ENCODE measurements at places on chromosomes 16 and 17.

GRCh38 chr16:4771646-4772045 is 4.7 kb upstream of the ZNF500 start:
- DNase-seq = no peak

GRCh38 chr16:48596326-48596725 is 13.7 kb downstream of the N4BP1 start:
- no peak for DNase-seq

DNA sequence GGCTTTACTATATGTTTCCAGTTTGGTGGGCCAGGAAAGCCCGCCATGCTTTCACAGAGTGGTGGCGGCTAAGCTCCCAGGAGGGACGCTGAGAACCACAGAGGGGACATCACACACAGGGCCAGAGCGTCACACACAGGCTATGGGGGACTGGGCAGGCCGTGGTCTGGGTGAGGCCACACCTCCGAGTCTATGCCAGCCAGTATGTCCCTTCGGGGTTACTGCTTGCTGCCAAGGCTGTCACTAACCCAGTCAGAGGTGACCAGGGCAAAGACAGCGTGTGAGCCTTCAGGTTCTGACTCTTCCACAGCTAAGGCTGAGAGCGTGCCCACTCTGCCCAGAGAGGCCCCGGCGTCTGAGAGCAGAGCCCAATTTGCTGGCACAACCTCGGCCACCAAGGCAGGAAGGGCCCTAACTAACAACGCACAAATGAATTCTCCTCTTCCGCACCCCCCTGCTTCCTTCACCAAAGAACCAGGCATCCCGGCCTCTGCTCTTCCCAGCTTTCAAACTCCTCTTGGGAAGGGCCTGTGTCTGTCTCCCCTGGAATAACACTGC is 2.9 kb downstream of the PLD6 start:
- no peak for DNase-seq

GRCh38 chr16:85648805-85649204 is 35.7 kb downstream of the GSE1 start:
- DNase-seq = no peak

DNA sequence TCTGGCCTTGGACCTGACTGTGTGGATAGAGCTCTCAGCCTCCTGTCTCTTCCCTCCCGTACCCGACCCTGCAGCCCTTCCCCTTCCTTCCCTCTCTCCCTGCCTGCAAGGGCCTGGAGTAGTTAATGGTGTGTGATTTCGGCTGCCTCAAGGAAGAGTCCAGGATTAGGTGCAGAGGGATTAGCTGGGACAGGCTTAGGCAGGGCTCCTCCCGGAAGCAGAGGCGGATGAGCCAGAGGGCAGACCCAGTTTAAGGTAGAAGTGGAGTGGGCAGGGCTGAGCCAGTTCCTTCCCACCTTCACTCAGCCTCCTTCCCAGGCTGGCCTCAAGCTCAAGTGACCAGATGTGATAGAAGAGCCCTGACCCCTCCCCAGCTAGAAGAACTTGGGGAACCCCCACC is 16.8 kb downstream of the GUCY2D start:
- DNase-seq = no peak

DNA sequence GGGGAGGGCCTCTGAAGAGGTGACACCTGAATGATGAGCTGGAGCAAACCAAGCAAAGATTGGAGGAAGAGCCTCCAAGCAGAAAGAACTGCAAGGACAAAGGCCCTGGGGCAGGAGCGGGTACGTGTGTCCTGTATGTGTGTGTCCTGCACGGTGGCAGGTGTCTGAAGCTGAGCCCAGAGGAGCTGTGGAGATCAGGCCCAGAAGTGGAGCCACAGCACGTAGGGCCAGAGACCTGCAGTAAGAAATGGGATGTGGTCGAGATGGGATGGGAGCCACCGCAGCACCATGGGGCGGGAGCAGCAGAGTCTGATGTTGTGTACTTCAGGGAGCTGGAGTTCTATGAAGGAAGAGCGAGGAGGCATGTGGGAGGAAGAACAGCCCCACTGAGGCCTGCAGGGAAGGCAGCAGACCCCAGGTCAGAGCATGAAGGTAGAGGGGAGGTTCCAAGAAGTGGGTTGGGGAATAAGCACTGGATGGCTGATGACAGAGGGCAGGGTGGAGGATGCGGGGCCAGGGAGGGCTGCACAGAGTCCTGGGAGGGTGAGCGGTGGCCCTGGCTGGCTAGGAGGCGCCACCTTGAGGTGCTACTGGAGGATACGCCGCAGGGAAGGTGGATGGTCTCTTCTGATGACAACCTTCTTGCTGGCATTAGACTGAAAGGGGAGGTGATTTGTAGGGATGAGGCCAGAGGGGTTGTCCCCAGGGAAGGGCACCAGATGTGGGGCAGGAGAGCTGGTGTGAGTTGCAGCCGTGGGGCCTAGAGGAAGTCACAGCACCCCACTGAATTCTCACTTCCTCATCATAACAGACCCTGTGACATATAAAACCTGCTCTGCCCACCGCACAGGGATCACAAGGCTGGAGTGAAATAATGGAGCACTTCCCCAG is 10.6 kb upstream of the CETP start:
- DNase-seq = no peak

GRCh38 chr16:86707171-86707570 is 128.8 kb downstream of the FOXL1 start:
- no peak for DNase-seq

DNA sequence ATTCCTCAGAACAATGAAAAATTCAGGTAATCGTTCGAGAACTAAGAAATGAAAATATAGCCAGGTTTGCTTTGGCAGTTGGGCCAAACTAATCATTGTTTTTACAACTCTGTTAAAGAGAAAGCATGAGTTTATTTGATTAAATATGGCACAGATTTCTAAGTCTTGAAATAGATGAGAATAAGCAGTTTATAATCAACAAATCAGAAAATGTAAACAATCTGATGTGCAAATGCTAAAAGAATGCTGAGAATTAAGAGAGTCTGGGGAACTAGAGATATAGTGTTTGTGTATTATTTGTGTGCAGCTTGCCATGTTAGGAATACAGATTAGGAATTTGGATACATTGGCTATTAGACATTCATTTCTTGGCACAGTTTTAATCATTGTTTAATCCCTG is 212.5 kb downstream of the TANC2 start:
- DNase-seq = peak; percentile 33
